ENCODE measurements at places on chromosomes 12 and 14.

- no peak for DNase-seq
Measured at GRCh38 chr12:64773386-64773785, 14.2 kb upstream of the GNS start.

GRCh38 chr12:75820071-75820470 lies 211.5 kb downstream of the PHLDA1 start:
- DNase-seq = no peak

DNA sequence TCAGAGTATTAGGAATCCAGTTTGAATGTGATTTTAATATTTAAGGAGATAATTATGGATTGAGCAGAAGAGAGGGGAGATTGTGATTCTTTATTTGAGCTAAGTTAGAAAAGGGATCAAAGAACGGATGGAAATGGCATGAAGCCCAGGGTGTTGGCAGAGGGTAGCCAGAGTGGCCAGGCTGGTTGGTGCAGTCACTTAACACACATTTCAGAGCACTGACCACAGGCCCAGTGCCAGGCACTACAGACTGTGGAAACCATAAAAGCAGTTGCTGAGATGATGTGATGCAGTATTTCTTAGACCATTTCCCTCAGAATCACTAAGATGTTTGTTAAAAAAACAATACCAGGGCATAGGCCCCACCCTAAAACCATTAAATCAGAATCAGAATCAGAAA lies 167.7 kb upstream of the AMIGO2 start:
- no peak for DNase-seq

- no peak for DNase-seq
Measured at GRCh38 chr12:131353376-131353775, 357.5 kb upstream of the SFSWAP start.

DNA sequence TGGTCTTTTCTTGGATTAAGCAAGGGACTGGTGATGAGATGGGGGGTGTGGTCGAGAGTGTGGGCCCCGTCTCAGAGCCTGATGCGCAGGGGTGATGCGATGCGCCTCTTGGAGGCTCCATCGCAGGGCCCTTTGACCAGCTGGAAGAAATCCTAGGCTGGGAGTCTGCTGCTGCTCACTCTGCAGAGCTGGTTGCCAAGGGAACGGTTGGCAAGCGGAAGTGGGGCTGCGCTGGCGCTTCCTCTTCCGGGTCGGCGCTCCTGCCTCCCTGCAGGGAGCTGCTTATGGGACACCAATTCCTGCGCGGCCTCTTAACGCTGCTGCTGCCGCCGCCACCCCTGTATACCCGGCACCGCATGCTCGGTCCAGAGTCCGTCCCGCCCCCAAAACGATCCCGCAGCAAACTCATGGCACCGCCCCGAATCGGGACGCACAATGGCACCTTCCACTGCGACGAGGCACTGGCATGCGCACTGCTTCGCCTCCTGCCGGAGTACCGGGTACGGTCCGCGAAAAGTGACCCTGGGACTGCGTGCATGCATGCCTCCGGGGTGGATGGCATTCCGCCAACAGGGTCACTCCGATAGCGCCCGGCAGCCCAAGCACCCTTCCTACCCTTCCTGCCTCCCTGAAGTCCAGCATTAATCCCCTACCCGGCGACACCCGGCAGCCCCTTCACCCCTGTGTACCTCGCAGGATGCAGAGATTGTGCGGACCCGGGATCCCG lies at the start of gene MYG1:
Gene MYG1 (plus strand): TSS at position 242 of the 727 bp plus-strand sequence. CDS start 43 bp downstream, at position 285.
- DNase-seq = peak; percentile 90

DNA sequence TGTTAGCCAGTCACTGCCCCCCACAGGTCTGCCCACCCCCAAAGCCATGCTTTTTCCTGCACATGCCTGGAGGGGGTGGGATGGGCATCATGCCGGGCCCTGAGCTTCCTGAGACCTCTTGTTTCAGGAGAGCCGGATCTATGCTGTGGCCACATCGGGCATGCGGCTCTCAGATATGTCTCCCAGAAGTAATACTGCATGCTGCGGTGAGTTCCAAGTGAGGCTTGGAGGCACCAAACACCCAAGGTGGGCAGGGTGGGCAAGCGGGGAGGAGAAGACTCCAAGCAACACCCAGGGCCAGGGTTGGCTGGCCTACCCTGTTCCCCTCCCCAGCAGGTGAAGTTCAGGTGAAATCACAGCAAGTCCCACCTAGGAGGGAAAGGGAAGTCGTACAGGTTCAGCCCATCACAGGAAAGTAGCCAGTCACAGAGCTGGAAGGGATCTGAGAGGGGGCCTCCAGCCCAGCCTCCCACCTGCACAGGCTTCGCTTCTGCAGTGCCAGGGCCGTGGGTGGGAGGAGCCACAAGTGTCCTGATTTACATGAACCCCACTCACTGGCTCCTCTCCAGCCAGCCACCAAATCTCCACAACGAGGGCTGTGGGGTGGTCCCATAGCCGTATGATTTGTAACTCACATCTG lies 30.9 kb downstream of the PIGH start:
- DNase-seq = no peak

- no peak for DNase-seq
Measured at GRCh38 chr12:16358878-16359277, 11.4 kb downstream of the MGST1 start.

- peak; percentile 88 for DNase-seq
Measured at GRCh38 chr12:127145929-127146789, 1120.8 kb upstream of the TMEM132C start.

DNA sequence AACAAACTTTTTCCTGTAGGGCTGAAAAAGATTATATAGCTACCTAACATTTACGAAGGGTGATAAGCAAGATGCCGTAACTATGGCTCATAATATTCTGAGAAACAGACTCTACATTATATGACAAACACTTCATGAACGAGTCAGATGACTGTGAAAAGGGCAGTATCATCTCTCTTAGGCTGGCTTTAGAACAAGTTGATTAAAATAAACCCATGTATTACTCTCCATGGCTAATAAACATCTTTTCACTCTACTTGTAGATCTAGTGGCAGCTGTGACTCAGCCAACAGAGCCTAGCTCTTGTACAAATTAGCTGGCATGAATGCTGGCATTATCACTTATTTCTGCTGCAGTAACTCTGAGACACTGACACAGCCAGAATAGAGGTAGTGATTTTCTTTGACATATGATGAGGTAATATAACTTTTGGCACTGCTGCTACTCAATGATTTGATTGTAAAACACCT lies 47.1 kb downstream of the SLC2A13 start:
- no peak for DNase-seq

DNA sequence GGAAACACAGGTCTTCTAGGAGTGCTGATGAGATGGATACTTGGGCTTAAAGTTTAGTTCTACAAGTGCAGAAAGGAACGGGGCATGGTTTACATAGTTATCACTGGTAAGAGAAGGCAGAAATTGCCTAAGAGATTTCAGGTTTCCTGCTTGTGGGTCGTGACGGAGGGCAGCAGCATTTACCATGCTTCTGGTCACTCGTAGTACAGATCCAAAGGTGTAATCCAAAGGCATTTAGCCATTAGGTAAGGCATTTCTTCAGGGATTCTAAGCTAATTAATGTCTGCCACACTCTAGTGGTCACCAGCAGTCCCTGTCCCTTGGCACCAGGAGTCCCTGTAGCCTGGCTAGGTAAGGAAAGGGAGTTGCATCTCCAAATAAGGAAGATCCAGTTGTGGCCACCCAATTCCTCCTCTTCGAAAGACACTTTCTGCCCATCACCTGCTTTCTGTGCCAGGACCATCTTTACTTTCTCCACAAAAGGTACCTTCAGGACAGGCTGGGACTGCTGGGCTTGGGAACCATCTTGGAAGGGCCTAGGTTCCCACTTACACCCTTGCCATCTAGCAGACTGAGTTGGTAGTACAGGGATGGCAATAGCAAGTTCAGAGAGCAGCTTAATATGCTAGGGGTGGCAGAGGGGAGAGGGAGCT lies 1.5 kb downstream of the GSTZ1 start:
- no peak for DNase-seq

DNA sequence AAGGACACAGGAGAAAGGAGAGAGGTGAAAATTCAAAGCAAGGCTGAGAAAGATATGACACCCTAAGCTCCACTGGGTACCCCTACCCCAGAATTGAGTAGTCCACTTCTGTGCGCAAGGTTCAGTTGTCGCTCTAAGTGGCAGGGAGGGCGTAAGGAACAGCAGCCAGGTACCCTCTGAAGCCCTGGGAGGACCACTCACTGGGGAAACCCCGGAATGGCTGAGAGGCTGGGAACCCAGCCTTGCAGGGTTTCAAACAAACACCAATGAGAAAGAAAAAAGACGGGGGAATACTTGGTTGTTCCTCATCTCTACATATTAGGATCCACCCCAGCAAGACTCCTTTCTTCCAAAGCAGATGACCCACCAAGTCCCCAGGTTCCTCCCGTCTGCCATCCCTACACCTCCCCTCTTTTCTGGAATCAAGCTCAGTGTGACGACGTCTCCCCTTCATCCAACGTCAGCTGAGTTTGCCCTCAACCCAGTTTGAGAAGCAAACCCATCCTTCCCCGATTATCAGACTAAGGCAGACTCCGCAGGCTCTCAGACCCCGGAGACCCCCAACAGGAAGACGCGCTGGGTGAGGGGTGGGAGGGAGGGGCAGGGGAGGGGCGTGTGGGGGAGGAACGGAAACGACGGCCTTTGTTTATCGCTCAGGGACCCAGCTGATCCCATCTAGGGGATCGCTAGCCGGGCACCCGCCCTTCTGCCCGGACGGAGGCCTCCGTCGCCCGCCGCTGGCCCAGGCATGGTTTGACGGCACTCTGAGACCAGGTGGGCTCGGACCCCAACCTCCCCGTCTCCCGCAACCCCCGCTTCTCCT lies 795 bp downstream of the LMBR1L start:
- peak; percentile 57 for DNase-seq

DNA sequence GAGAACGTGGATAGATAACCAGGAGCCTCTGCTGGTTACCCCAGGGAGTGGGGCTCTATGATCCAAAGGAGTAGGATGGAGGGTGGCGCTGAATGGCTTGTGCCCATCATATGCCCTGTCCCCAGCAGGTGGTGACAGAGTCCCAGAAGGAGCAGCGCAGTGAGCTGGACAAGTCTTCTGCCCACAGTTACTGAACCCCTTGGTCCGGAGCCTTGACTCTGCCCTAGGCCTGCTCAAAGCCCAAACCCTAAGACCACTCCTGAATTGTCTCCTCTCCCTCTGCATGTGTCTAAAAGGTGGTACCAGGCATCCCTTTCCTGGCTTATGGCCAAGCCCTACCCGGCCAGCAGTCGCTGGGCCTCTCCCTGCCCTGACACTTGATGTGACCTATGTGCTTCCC lies 3.2 kb downstream of the PRPH start:
- no peak for DNase-seq

- no peak for DNase-seq
Measured at GRCh38 chr12:52684431-52684830, 4.2 kb upstream of the KRT1 start.

Measured in activated CD8-positive, alpha-beta memory T cell treated with anti-CD3 and anti-CD28 coated beads, Interleukin-2, amount 50 U/mL, for 48 hours (primary cell).